Stimulated activated CD8-positive, alpha-beta memory T cell treated with anti-CD3 and anti-CD28 coated beads, Interleukin-4, amount 100 ng/mL, for 4 hours (primary cell): ENCODE measurements at places on chromosomes 5 and 9.

- no peak for DNase-seq
These were observed 3.9 kb downstream of the LPAR1 start for GRCh38 chr9:111034170-111034897.

- DNase-seq: no peak
These were observed 7.9 kb upstream of the RNF145 start for GRCh38 chr5:159217236-159217635.

DNA sequence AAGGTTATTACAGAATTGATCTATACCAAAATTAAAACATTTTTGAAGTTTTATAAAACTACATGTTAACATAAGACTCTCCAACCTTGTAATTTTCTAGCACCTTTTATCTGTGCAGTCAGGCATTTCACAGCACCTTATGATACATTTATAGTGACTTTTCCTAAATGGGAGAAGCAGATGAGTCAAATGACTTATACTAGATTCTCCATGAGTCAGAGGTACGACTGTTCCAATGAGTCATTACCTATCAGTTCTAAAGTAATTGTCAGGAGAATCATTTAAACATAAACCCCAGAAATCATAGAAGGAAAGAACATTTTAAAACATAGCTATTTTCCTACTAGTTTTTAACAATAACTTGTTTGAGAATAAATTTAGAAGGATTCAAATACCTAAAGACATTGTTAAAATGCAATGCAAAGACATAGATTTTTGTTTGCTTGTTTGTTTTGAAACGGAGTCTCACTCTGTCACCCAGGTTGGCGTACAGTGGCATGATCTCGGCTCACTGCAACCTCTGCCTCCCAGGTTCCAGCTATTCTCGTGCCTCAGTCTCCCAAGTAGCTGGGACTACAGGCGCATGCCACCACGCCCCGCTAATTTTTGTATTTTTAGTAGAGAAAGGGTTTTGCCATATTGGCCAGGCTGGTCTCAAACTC lies 34.7 kb upstream of the DMXL1 start:
- DNase-seq: no peak

DNA sequence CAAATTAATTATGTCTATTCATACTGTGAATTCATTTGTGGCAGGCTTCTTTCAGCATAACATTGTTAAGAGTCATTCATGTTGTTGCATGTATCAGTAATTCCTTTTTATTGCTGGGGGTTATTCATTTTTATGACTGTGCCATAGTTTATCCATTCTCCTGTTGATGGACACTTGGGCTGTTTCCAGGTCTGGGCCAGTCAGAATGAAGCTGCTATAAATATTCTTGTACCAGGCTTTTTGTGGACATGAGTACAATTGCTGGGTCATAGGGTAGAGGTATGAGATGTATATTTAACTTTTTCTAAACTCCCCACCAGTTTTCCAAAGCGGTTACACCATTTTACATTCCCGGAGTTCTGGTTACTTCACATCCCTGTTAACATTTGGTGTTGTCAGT lies 13.6 kb downstream of the PRPF4 start:
- DNase-seq: no peak
